Fibroblast of skin of left quadriceps (primary cell): ENCODE measurements at places on chromosomes 12 and 14.

GRCh38 chr14:96051642-96052540, 12.7 kb downstream of the C14orf132 start:
- DNase-seq = no peak

DNA sequence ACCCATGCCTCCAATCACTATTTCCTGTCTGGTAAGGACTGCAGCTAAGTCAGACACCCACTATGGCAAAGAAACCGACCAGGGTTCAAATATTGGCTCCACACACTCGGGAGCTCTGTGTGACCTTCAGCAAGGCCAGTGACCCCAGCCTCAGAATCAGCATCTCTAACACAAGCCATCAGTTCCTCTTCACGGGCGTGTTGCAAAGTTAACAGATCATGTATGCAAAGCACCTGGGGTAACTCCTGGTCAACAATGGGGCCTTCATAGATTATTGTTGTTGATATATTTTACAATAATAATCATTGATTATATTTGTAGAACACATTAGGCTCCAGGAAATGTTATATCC, 6.2 kb upstream of the FAM222A start:
- DNase-seq = no peak

DNA sequence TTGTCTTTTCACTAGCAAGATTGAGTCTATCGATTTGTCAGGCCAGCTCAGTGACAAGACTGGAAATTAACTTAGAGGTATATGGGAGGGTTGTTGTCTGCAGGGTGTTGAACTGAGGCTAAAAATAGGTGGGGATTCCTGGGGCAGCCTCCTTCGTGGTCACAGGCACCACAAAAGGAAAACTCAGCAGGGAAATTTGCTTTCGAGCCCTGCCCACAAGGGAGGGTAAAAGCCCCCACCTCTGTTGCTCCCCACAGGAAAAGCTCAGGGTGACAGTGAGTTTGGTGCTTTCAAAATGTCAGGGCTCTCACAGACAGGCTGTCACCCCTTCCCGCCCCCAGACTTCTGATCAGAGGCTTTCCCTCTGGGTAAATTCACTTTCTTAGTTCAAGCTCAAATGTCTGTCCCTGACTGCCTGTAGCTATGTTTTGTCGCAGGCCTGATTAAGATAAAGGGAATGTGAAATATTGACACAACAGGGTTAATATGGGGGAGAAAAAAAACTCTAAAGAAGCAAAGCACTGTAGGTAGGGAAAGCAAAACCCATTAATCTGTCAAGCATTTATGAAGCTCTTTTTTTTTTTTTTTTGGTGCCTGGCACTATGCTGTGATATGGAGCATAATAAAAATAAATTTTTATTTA, 11.7 kb upstream of the NFKBIA start:
- no peak for DNase-seq

GRCh38 chr12:131222329-131223139, 268.8 kb downstream of the ADGRD1 start:
- no peak for DNase-seq

DNA sequence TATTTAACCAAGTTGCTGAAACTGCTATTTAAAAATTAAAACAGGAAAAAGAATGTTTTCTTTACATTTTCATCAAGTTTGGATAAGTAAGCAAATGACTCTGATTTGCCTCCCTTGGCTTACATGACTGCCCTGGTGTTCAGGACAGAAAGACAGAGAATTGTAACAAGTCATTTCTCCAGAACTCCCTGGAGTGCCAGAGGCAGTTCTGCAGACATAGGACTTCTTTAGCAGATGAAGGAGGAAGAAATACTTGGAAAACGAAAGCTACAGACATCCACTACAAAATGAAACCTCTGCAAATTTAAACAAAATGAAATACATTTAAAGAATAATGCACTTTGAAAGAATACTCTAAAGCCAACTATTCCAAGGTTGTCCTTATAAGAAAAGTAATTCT, 253.9 kb downstream of the LRFN5 start:
- DNase-seq = no peak

DNA sequence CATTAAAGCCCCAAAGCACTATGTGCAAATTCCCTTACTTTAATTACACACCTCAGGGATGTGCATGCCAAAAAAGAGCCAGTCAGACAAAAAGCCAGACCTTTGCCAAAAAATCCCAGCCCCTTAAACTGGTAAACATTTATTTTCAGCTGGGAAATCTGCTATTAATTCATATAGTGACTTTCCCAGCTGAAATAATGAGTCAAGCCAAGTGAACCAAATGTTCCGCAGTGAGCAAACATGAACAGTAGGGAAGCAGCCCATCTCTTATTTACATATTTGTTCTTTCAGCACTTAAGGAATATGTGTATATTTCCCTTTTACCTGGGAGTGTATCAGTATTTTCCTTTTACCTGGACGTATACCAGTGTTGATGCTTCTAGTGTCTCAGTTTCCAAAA, 44.0 kb upstream of the OTX2 start:
- no peak for DNase-seq

DNA sequence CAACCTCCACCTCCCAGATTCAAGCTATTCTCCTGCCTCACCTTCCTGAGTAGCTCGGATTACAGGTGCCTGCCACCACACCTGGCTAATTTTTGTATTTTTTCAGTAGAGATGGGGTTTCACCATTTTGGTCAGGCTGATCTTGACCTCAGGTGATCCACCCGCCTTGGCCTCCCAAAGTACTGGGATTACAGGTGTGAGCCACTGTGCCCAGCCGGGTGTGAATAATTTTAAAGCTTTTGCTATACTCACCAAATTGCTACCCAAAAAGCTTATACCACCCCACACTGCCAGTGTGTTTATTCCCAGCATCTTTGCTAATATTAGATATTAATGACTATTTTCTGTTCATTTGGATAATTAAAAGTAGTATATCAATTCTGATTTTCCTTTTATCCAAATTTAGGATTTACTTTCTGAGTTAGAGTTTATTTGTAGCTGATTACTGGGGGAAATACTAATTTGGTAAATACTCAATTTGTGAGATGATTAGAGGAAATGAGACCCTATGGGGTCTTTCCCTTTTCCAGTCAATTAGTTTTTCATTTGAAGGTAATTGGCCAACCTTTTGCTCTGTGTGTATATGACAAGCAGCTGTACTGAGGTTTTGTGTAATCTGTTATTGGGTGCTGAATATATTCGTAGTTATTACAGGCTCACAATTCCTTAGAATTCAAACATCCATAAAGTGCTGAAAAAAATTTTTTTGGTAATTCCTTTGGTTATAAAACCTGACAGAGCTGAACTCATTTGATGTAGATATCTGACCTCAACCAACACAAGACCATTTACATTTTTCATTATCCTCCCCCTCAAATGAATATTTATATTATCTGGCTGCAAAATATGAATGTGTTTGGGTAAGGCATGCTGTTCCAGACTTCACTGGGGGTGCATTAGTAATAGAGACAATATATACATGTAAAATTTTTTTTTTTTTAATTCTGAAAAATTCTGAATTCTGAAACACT, 73.6 kb downstream of the ANO6 start:
- no peak for DNase-seq

- no peak for DNase-seq
These were observed 392 bp downstream of the SLC15A4 start for GRCh38 chr12:128823216-128823915.

DNA sequence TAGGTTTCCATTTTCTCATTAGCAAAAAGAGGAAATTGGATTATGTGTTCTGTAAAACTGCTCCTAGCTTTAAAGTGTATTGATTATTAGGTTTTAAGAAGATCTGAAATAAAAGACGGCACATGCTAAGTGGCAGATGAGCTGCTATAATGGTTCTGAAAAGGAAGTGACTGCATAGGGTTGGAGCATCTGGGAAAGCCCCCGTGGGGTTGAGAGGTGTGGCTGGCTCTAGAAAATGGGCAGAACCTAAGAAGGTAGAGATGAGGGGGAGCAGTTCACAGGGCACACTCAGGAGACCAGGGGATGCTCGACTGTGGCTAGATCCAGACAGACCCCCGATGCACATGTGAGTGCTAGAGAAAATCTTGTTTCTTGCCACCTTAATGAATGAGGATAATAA, 1.9 kb downstream of the IFNG-AS1 start:
- no peak for DNase-seq
